Stimulated activated CD4-positive, alpha-beta T cell treated with anti-CD3 and anti-CD28 coated beads, TNF-alpha, amount 100 ng/mL, for 4 hours (primary cell): ENCODE measurements at places on chromosomes 2 and 18.

DNA sequence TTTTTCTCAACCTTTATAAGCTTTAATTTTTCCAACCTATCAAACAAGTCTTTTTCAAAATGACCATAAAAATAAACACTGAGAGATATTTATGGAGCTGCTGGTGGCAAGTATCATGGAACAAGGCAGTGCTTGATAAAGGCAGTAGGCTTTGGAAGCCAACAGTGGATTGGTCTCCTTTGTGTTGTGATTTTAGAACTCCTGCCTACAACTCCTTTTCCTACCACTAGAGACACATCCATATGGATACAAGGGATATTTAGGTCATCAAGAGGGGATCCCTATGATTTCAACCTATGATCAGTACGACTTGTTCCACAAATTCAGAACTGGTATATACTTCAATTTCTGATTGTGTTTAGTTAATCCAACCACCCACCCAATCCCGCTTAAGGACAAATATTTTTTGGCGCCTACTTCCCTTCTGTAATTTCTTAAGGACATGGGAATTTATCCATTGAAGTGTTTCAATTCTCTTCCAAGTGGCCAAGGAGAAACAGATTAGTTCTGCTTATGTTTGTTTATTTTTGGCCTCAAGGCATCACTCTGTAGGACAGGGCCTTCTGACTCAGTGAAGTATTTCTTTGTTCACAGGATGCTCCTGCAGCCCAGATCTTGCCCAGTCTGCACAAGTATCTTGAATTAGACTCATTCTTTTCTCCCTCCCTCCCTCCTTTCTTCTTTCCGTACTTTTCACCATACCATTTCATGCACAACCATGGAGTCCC, 2119.6 kb upstream of the PIK3C3 start:
- no peak for DNase-seq

GRCh38 chr2:30994227-30995056, 143.8 kb downstream of the GALNT14 start:
- no peak for DNase-seq

- no peak for DNase-seq
Measured at GRCh38 chr2:74585406-74586185, 31.1 kb downstream of the DOK1 start.

DNA sequence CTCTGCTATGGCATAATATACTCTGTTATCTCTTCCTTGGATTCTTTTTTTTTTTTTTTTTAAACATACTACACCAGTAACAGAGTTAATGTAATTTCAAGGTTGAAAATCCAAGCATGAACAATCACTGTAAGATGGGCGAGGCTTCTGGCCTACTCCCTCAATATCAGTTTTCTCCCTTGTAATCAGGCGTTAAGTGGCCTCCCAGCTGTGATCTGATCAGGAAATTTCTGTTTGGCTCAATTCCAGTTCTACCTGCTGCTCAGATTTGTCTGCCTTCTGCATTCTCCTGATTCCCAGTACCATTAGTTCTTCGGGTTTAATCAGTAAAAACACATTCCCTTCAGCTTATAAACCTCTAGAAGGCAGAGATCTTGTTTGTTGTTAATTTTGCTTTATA, 18.6 kb downstream of the PRKD3 start:
- no peak for DNase-seq

DNA sequence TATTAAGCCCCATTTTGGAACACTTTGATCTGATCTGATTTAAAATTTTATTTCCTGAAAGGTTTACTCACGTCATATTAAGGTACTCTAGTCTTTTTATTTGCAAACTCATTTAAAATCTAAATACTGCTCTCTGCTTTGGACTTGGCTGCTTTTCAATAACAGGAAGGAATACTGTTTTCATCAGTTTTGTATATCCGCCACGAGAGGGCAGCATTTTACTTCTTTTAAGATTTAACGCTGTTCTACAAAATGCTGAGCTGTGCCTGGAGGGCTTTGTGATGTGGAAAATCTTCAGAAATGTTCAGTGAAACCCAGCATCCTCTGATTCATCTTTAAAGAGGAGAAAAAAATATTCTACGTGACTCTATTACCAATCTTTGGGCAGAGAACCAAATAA, 37.5 kb upstream of the SLC38A11 start:
- peak; percentile 6 for DNase-seq

DNA sequence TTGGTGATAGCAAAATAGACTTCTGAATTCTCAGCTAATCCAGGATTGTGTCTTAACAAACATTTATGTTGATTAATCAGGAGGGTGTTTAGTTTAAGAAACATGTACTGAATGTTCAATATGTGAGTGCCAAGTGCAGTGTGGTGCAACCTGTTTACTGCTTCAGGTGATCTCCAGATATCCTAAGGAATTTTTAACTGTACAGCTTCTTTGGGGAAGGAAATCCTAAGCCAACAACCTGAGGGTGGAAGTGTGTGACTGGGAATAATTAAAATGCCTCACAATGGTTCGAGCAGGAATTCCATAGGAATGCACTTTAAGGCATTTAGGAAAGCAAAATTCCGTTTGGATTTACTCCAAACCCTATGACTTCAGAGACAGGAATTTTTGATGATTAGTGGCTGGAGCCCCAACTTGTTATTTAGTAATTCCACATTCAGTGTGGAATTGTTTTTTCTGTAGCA, 16.4 kb downstream of the CRIM1 start:
- no peak for DNase-seq

DNA sequence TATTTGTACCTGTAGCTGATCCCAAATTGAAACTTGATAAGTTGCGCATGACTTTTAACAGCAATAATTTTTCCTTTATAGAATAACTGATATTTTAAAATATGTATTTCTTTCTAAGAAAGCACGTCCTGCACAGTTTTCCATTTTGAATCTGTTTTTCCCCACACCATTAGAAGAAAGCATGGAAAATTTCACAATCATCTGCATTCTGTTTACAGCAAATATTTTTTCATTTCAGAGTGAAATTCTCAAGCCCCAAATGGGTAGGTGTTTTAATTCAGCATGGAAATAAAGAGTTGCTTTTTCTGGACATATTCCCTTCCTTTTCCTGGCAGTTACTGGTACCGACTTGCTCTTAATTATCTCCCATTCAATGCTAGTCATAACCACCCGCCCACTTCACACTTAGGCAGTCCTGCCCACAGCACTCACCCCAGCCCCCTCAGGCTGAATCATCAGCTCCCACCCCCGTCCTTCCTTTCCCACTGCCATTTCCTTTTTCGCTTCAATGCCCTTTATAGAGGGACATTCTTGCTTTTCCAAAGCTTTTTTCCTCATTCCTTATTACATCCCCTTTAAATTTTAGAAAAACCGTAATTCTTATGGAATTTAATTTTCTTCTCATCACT, 89.2 kb upstream of the GLS start:
- peak; percentile 55 for DNase-seq

DNA sequence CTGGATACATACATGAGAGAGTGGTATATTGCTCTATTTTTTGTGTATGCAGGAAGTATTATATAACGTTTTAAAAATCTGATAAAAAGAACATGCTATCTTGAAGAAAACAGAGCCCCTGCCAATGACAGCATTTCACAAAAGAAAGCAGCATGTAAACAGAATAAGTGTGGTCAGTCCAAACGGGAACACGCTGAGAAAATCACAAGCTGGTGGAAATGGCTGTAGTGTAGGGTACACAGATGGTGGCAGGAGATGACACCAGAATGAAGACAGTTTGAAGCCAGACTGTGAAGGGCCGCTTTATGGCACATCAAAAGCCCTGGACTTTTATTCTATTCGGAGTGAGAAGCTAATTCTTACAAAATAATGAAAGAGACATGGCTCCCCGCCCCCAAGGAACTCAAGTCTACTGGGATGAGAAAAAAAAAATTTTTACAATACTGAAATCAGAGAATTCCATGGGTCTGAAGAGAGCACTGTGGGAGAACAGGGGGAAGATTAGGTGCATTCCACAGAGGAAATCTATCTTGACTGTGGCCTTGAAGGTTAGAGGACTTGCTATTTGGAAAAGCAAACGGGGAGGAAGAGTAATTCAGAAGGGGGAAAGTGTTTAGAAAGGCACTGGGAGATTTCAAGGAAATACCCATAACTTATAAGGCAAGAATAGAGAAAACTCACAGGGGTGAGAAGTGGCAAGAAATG, 217.7 kb upstream of the SMAD7 start:
- DNase-seq, result no peak

DNA sequence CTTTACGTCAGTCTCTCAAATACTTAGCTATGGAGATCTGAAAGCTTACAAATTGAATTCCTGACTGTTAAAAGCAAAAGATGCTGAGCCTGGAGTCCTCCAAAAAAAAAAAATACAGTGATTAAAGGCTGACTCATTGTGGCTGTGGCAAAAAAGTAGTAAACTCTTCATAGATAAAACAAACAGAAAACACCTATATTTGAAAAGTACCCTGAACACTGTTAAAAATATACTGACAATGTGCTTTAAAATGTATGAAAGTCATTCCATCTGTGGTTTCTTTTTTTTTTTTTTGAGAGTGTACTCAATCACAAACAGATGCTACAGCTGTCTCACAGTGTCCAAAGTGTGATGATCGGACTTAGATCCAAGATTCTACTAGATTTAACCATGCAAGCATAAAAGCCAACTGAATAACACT, 267.6 kb upstream of the CYP26B1 start:
- DNase-seq, result no peak

DNA sequence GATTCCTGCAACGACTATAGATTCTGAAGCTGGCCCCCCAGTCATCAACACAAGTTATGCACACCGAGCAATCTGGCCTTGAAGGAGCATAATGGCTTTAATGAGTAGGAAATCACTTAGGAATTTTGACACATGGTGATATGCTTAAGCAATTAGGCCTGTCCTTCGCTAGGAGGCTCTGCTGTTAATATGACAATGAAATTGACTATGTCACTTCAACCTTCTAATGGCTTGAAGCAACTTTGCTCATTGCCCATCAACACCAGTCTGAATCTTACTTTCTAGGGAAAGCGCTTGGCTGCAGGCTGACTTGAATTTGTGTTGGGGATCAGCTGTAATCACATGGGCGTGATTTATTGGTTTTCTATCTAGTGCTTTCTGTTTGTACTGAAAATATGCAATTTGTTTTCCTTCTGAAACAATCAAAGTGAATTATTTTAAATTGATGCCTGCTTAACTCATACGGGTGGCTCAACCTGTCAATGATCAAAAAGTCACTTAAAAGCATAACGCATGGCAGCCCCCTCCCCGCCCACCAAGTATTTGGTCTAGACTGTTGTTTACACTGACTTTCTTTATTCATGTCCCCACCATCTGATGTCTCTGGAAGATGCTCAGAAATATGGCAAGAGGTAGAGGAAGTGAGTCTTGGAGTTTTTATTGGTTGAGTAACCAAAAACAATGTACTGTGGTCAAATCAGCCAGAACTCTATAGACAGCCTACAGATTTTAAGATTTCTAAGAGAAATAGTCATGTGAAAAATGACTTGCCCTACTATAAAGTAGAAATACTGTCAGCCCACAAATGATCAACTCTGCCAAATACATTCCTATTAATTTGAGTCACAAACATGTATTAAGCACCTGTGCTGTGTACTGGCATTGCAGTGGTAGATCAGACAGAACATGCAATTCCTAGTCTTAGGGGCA, 344.9 kb downstream of the RBM43 start:
- no peak for DNase-seq

GRCh38 chr2:241935314-241935713, 65.8 kb downstream of the RTP5 start:
- no peak for DNase-seq

- no peak for DNase-seq
Measured at GRCh38 chr2:145066856-145067548, 547.1 kb upstream of the ZEB2 start.

DNA sequence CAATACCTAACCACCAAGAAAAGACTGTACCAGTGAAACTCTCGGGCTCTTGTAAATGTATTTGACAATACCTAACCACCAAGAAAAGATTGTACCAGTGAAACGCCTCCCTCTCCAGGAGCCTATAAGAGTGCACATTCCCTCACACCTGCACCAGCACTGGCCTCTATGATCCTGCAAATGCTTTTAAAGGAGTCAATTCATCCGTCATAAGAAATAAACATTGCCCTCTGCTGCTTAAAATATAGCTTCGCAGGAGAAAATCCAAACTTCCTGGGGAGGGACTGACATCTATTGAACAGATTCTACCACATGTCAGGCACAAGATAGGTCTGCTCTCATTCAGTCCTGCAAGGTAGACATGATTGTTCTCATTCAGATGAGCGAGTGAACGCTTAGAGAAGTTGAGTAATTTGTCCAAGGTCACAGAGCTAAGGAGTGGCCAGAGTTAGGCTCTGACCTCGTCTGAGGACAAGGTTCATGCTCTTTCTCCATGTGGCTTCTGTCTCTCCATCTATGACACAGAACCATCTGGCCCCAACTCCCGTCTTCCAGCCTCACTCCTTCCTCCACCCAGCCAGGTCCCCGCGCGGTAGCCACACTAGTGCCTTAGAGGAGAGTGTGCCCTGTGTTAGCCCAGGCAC, 38.7 kb downstream of the MCFD2 start:
- DNase-seq, result no peak

DNA sequence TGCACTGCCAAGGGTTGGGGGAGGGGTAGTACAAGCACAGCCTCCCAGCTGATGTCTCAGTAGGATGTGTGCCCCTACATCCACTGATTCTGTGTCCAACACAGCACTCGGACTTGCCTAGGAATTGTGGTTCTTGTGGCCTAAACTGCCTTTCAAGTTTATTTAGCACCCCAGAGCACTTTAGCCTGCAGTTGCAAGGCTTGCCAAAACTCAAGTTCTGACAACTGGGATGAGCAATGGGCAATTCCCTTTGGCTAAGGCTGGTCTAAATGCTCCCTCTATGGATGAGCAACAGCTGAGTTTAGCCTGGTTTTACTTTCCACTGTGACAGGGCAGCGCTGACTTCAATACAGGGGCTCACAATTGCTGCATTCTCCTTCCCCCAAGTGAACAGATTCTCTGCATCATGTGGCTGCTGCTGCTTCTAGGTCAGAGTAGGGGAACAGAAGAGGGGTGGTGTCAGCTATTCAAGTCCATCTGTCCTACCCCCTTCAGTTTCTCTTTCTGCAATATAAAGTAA, 471.5 kb downstream of the PIK3C3 start:
- no peak for DNase-seq

- no peak for DNase-seq
Measured at GRCh38 chr2:203688798-203689197, 17.6 kb upstream of the CD28 start.
